Stimulated activated CD8-positive, alpha-beta memory T cell treated with anti-CD3 and anti-CD28 coated beads, Interleukin-2, amount 100 ng/mL, for 1 hour (primary cell): ENCODE measurements at places on chromosomes 7 and 10.
A peak's percentile ranks its signal among the peaks of the same experiment; 100 is the strongest.

DNA sequence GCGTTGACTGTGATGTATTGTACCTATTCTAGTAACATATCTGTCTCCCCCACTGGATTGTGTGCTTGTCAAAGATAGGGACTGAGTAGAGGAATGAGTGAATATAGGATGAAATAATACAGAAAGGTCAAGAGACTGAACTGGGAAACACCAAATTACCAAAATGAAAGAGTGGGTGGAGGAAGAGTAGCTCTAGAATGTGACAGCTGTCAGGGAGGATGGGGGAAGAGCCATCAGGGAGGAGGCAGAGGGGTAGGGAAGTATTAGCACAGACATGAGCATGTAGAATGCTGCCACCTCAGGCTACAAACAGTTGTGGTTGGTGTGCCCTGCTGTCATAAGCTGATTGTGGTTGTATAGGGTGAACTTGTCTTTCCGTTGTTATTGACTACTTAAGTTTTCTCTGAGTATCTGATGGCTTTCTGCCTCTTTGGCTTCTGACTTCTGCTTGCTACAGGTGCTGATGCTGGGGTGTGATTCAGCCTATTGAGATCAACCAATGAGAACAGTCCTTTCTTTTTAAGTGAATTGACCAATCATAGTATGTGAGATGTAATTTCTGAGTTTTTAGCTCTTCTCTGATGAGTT is 5.6 kb downstream of the CCSER2 start:
- DNase-seq: peak; percentile 31

GRCh38 chr10:72557362-72557761 is 68.5 kb downstream of the MICU1 start:
- DNase-seq: no peak

- DNase-seq: no peak
Observed at GRCh38 chr10:17655567-17656146, 11.7 kb downstream of the STAM start.

DNA sequence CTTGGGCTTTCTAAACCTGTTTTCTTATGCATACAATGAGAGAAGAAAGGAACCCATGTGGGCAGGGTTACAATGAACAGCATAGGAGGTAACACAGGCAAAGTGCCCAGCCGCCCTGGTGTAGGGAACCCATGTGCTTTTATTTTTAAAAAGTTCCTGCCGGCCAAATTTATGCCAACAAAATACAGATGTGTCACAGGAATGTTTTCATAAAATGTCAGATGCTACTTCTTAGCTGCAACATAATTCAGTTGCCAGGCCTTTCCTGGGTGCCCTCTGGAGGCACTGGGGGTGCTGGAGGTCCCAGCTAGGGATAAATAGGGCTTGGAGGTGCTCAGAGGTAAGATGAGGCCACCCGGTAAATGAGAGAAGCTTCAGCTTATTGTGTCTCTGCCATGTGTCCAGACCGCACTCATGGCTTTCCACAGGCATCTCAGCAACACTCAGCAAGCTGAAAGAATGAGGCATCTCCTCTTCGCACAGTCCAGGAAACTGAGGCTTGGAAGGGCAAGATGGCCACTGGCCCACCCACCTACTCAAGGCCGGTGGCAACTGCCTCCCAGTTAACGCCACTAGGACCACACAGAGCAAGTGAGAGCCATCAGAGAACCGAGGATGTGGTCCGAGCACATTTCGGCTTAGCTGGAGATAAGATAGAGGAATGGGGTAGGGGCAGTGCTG is 58.3 kb downstream of the CPXM2 start:
- DNase-seq: no peak

- no peak for DNase-seq
Observed at GRCh38 chr7:32214913-32215312, 144.7 kb upstream of the PDE1C start.

- DNase-seq: no peak
Observed at GRCh38 chr7:627661-628401, 98.7 kb upstream of the DNAAF5 start.

DNA sequence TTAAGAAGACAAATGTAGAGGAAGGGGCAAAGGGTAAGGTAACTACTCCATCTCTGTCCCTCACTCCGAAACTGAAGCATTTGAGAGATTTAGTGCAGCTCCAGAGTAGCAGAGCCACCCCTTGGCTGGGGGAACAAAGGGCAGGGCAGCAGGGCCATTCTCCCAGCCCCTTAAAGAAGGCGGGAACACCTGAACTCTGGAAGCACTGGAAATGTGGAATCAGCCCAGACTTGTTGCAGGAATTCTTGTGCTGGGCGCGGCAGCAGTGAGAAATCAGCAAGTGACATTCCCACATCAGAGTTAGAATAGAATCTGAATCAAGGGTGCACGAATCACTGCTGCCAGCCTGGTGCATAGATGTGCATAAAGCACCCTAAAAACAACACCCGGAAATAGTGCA is 34.4 kb upstream of the GRM8 start:
- no peak for DNase-seq

GRCh38 chr10:75014516-75015230 is 96.8 kb upstream of the SAMD8 start:
- DNase-seq: no peak

GRCh38 chr7:28130277-28130676 is 50.3 kb downstream of the JAZF1 start:
- DNase-seq: no peak

DNA sequence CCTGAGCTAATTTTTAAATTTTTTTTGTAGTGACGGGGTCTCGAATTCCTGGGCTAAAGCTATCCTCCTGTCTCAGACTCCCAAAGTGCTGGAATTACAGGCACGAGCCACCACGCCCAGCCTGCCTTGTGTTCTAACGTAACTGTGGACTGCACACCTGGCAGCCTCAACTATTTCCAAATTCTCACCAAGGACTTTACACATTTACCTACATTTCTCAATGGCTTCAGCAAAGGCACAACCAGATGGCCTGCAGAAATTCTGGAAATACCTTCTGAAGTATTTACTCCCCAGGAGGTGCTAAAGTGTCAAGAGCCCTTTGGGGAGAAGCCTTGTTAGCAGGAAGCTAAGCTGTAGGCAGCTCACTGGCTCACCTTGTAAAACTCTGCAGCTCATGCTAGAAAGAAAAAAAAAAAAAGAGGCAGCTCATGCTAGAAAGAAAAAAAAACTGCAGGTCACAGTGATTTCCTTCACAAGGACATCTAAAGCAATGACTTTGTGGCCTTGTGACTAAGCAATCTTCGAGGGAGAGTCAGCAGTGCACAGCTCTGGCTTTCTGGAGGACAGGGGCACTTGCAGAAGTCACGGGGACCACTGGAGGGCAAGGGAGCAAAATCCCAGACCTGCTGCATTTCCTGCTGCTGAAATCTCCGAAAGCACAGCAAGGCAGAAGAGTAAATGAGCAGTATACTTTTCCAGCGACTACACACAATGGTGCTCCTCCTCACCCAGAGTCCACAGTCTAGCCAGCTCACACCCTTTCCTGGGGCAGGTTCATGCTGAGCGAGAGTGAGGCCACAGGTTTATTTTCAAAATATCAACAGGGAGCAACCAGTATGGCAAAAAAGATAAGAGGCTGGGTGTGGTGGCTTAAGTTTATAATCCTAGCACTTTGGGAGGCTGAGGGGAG is 40.4 kb downstream of the BAIAP2L1 start:
- no peak for DNase-seq

GRCh38 chr10:131803860-131804425 is 96.9 kb upstream of the PPP2R2D start:
- DNase-seq: no peak

DNA sequence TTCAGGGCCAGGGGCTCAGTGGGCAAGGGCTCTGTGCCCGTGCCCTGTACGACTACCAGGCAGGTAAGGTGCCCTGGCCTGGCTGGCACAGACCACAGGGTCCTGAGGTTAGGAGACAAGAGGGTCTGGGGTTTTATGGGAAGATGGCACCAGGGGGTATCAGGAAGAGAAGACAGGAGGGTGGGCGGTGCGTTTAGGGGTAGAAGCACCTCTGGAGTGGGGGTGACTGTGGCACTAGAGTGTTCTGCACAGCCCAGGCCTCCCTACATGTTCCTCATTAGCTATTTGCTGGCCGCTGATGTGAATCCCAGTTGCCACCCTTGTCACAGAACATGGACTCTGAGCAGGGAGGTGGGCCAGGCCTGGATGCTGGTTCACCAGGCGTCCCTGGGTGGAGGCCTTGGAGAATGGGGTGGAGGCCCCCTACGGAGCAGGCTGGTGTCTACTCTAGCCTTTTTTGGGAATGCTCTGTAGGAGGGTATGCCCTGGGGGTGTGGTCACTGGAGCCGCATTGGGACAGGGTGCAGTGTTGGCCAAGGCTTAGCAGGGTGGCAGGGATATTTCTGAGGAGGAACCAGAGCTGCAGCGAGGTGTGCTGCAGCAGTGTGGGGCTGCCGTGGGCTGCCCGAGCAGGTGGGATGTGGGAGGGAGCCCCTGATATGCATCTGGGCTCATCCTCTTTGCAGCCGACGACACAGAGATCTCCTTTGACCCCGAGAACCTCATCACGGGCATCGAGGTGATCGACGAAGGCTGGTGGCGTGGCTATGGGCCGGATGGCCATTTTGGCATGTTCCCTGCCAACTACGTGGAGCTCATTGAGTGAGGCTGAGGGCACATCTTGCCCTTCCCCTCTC is 5.0 kb downstream of the PGAM2 start:
- DNase-seq: no peak

DNA sequence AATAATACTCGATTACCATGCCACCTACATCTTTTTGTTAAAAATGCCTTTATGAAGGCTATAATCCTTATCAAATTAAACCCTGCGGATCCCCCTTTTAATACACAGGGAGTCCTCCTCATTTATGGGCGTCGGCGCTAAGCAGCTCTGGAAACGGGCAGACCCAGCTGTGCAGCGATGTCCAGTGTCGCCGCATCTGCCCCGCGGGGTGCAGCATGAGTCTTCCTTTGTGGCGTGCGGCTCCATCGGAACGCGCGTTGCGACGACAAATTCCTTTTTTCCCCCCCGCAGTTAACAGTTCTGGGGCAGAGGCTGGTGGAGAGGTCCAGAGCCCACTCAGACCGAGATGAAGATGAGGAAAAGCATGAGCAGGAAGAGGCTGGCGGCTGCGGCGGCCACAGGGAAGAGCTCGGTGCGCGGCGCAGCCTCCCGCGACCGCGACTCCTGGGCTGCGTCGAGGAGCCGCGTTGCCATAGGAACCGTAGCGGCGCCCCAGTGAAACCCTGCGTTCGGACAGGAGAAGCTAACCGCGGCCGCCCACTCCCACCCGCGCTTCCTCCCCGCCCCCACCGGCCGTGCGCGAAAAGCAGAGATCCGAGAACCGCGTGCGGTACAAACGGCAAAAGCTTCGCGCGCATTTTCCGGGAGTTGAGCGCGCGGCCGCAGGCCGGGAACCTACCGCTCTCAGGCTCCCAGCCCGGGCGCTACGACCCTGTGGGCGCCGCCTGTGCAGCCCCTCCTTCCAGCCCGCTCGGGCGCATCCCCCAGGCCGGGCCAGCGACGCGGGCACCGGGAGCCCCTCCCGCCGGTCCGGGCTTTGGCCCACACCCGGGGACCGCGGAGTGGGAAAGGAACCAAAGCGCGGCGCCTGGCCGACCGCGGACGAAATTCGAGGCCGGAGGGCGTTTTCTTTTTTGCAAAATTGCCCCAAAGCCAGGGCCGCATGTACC is 130.6 kb downstream of the SPAG6 start:
- no peak for DNase-seq

DNA sequence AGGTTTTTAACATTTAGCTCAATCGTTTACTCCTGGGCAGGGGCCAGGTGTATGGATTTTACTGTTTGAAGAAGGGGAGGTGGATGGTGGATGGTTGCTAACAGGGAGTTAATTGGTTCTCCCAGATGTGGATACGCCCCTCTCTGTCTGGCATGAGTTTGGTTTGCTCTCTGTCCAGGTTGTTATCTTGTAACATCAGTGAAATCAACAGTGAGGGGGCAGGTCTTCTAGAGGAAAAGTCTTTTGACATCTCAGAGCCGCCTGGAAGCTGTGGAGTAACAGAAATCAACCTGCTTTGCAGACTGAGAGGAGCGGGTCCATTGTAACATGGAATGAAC is 243.4 kb downstream of the MGMT start:
- no peak for DNase-seq

GRCh38 chr7:11616466-11616865 is 215.5 kb downstream of the THSD7A start:
- no peak for DNase-seq

DNA sequence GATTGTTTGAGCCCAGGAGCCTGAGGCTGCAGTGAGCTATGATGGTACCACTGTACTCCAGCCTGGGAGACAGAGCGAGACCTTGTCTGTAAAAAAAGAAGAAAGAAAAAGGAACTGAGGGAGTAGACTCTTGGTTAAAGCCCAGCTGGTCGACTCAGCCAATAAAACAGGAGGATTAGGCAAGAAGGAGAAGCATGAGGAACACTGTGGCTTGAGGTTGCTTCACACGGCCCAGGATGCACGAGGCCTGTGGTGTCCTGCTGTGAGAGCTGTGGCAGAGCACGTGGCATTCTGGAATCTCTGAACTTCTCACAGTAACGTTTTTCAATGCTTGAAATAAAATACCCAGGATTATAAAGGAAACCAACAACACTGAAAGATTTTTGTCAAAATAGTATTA is 93.3 kb downstream of the CUL2 start:
- DNase-seq: no peak

DNA sequence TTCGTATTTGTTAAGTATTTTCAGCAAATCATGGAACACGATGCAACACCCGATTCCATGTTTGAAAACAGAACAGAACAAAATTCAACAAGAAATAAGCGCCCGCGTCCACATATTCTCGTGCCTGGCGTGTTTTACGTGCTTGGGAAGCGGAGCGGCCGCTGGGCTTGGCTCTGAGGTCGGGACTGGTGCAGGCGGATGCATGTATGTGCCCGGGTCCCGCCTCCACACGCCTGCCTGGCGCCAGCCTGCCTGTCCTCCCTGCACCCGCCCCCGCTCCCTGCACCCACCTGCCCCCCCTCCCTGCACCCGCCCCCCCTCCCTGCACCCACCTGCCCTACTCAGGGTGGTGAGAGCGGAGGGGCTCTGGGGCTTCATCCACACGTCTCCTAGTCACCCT is 454.5 kb downstream of the DNAJB6 start:
- DNase-seq: no peak

DNA sequence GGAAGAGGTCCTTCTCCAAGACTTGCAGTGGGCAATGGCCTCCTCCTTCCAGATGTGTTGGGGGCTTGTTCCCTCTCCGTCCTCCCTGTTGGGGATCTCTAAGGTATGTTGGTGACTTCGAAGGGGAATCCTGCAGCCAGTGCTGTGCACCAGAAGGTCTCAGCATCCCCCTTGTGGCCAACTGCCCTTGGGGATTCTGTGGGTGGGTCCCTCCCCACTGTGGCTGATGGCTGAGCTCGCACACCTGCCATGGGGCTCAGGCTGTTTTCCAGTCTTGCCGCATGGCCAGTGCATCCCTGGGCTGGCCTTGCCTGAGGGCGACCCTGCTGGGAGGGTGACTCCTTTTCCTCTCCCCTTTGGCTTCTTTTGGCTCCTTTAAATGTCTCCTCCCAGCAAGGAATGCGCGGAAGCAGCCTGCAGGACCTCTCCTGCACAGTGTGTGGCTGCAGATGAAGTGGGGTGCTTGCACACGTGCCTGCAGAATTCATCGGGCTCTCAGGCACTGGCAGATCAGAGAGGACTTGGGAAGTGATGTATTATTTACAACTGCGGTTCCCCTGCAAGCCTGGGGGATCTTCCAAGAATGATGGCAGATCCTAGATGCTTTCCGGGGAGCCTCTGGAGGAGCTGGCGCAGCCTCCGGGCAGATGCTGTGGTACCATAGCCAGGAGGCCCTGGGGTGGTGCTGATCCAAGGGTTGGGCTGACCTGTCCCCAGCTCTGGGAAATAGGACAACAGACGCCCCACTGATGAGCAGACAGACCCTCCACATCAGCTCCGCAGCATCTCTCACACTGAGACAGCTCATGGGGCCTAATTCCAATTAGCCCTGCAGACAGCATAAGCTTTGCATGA is 410.0 kb downstream of the TCERG1L start:
- no peak for DNase-seq

GRCh38 chr7:114660126-114660486 is 245.5 kb downstream of the FOXP2 start:
- no peak for DNase-seq
